ENCODE measurements at places on chromosomes 12 and 14.
A peak's percentile ranks its signal among the peaks of the same experiment; 100 is the strongest.

DNA sequence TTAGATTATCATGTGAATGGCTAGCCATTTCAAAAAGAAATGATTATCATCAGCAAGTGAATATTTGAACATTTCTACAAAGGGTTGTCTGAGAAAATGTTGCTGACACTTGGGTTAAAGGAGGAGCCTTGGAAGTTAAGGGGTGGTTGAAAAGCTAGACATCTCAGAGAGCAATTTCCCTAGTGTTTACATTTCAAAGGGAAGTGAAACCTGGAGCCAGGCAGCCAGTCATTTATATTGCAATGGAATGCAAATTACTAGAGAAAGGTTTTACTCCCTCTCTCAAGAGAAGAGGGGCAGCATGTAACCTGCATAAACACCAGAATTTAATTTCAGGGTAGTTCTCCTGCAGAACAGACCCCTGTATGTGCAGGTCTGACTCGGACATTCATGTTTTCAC lies 279.0 kb downstream of the SLC16A7 start:
- DNase-seq = no peak

- DNase-seq = no peak
Observed at GRCh38 chr12:51361161-51362016, 14.9 kb upstream of the CELA1 start.

GRCh38 chr12:68269779-68270178 lies 16.4 kb upstream of the IL22 start:
- no peak for DNase-seq

DNA sequence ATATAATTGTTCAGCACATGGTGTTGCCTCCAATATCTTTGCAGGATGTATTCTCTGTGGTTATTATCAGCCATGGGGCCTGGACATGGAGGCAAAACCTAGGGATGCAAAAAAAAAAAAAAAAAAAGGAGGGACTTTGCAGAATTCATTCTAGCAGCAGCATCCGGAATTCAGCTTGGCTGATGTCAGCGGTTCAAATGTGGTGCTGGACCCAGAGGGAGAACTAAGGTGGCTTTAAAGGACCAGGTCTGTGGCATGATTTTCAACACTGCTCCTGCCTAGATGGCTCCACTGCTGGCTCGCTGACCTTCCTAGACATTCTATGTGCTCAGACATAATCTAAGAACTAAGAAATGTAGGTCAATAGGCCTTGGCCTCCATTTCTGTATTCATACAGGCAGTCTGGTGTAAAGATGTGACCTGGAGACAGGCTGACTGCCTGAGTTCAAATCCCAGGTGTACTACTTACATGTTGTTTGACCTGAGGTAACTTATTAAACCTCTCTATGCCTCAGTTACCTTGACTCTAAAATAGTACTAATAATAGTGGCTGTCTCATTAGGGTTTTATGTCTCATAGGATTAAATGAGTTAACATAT lies 108.6 kb downstream of the PPM1A start:
- no peak for DNase-seq

DNA sequence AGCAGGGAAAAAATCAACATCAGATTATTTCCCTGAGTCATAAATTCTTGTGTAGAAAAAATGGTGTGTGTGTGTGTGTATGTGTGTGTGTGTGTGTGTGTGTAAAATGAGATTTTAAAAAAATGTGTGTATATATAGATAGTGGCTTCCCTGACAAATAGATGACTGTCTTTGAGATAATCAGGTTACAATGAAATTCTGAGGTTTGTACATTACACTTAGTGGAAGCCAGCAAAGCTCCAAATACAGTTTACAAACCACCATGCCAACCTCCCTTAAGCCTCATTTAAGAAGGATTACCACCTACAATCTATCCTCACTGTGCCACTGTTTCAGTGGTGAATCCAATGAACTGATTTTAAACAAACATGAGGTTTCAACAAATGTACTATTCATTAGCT lies 93.8 kb downstream of the MED13L start:
- DNase-seq = no peak

GRCh38 chr14:100066962-100067361 lies 1.7 kb downstream of the EVL start:
- DNase-seq = no peak

GRCh38 chr12:113069751-113070116 lies 13.2 kb downstream of the DTX1 start:
- DNase-seq = no peak

GRCh38 chr14:61454545-61454944 lies 133.2 kb downstream of the PRKCH start:
- no peak for DNase-seq

GRCh38 chr14:26339381-26339780 lies 258.5 kb downstream of the NOVA1 start:
- DNase-seq = no peak

DNA sequence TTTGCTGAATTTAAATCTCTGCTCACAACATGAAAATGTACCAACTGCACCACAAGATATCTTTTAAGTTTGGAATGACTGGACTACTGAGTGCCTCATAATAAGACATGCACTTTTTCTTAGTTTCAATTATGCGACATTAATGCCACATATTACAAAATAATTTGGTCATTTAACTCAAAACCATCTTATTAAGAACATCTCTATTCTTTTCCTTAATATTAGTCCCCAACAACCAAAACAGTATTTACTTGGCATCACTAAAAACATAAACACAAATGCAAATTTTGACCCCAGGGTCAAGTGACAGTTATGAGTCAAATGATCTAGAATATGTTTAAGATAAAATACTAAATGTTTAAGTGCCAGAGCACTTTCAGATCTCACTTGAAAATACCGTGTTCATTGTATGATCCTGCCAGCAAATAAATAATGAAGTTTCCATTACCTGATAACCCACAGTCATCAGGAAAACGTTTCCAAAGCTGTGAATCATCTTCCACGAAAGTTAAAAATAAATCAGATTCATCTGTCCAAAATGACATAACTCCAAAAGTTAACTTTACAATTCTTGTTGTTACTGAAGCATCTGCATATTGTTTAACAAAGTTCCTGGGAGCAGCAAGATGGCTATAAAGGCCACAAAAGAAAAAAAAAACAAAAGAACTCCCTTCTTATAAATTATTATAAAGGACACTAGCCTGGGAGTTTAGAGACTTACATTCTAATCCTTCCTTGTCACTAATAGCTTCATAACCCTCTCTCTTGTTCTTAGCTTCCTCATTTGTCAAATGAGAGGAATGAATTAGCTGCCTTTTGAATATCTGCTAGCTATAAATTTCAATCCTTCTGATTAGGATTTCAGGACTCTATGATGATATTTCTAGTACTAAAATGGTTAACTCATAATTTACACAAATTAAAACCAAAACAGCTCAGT lies 30.5 kb upstream of the AP4S1 start:
- DNase-seq = no peak

DNA sequence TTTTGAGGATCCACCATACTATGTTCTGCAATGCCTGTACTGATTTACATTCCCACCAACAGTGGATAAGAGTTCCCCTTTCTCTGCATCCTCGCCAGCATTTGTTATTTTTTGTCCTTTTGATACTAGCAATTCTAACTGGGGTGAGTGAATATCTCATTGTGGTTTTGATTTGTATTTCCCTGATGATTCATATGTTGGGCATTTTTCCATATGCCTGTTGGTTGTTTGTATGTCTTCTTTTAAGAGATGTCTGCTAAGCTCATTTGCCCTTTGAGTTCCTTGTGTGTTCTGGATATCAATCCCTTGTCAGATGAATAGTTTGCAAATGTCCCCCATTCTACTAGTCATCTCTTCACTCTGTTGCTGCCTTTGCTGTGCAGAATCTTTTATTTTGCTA lies 49.0 kb upstream of the MSRB3 start:
- DNase-seq = peak; percentile 48

GRCh38 chr12:47985596-47986290 lies 18.5 kb downstream of the COL2A1 start:
- DNase-seq = no peak

GRCh38 chr12:1305063-1305434 lies 289.3 kb downstream of the FBXL14 start:
- DNase-seq = no peak

DNA sequence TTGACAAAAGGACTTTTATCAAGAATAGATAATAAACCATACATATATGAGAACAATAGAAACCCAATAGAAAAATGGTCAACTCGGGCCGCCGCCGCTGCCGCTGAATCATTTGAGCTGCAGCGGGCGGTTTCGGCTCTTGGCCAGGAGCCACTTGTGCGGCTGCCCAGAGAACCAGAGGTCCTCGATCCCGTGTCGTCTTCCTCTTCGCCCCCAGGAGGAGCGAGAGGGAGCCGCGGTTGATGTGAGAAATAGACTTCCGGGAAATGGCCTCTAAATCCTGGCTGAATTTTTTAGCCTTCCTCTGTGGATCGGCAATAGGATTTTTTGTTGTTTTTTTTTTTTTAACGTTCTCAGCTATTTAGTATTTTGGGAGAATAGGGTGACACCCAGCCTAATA lies 44.8 kb downstream of the CPSF6 start:
- peak; percentile 36 for DNase-seq

GRCh38 chr14:34966413-34966812 lies 16.4 kb upstream of the SRP54 start:
- DNase-seq = no peak

Measured in brain pericyte (primary cell).